ENCODE measurements at places on chromosomes 6 and 20. TPM values are rescaled to one million over a fixed set of nuclear protein-coding genes. Genes with fewer than 3 reads are reported as not detected.

GRCh38 chr20:37992802-37993409 is 40.4 kb downstream of the TTI1 start:
- H3K4me1 ChIP-seq, result peaks cover 12% of the 10 kb centered on the region
- H3K4me3 ChIP-seq, result no peak overlapping the region
- H3K27me3 ChIP-seq, result no peaks in the 10 kb centered on the region
- peak overlapping the region; percentile 15 for H3K27ac ChIP-seq
- no peak for DNase-seq

GRCh38 chr6:31498748-31499147 is 803 bp downstream of the MICB start:
- no peak overlapping the region for H3K4me3 ChIP-seq
- no peaks in the 10 kb centered on the region for H3K27me3 ChIP-seq
- H3K4me1 ChIP-seq, result peaks cover 37% of the 10 kb centered on the region
- H3K27ac ChIP-seq, result no peak overlapping the region
- H3K36me3 ChIP-seq, result no peaks in the 10 kb centered on the region

- H3K27ac ChIP-seq, result no peak overlapping the region
- DNase-seq, result no peak
- H3K27me3 ChIP-seq, result no peaks in the 10 kb centered on the region
- H3K36me3 ChIP-seq, result no peaks in the 10 kb centered on the region
- peaks cover 63% of the 10 kb centered on the region for H3K4me1 ChIP-seq
Measured at GRCh38 chr6:15327271-15327670, 81.4 kb downstream of the JARID2 start.

- H3K27ac ChIP-seq, result no peak overlapping the region
- no peaks in the 10 kb centered on the region for H3K4me1 ChIP-seq
- H3K27me3 ChIP-seq, result no peaks in the 10 kb centered on the region
- no peak for DNase-seq
- H3K4me3 ChIP-seq, result no peak overlapping the region
Measured at GRCh38 chr6:147776631-147777213, 268.2 kb downstream of the SAMD5 start.

GRCh38 chr6:44237021-44237812 is 9.7 kb upstream of the HSP90AB1 start:
- peak overlapping the region; percentile 52 for H3K4me3 ChIP-seq
- peak overlapping the region; percentile 93 for H3K27ac ChIP-seq
- peaks cover 15% of the 10 kb centered on the region for H3K4me1 ChIP-seq
- no peaks in the 10 kb centered on the region for H3K36me3 ChIP-seq

RIPPLY2 gene
- 0.42 TPM for polyA plus RNA-seq

OR2H1 gene
- not detected for polyA plus RNA-seq

HLA-DRA gene
- polyA plus RNA-seq, result 2,800 TPM

MARCKS gene
- 65.1 TPM for polyA plus RNA-seq

TMEM74B gene
- polyA plus RNA-seq, result 2.1 TPM
